ENCODE measurements at places on chromosomes 3 and 15.

- DNase-seq, result no peak
Measured at GRCh38 chr3:55201779-55202178, 273.9 kb upstream of the LRTM1 start.

- no peak for DNase-seq
Measured at GRCh38 chr3:117752984-117753717, 1043.6 kb downstream of the TUSC7 start.

DNA sequence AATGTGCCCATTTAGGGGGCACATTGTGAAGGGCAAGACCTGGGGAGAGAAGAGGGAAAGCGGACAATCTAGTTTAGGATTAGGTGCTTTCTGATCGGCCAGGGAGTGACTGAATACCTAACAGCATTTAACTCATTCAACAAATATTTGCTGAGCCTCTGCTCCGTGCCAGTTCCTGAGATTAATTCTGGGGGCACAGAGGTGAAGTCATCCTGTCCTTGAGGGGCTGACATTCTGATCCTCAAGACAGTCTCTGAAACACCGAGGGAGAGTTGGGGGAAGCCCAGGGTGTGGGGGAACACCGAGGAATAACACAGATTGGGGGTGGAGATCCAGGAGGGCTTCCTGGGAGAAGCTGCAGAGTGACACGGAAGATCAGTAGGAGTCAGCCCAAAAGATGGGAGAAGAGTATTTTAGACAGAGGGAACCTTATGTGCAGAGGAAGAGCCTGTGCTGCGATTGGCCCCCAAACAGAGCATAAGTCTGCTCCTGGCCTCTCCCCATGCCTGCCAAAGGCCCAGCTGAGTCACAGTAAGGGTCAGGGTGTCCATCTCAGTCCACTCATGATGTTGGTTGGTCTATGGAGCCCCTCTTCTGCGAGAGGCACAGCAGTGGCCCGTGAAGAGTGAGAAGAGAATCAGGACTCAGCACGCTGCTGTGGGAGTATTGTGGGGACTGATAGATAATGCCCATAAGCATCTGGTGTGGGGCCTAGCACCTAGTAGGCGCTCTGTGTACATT lies 60.2 kb downstream of the AMOTL2 start:
- DNase-seq, result no peak

DNA sequence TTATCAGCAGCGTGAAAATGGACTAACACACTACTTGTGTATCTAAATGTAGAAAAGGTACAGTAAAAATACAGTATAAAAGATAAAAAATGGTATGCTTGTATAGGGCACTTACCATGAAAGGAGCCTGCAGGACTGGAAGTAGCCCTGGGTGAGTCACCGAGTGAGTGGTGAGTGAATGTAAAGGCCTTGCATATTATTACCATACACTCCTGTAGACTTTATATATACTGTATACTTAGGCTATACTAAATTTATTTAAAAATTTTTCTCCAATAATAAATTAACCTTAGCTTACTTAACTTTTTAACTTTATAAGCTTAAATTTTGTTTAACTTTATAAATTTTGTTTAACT lies 67.2 kb upstream of the TSPAN3 start:
- DNase-seq, result no peak

GRCh38 chr3:55491296-55491816 lies 4.2 kb upstream of the WNT5A start:
- DNase-seq, result no peak

DNA sequence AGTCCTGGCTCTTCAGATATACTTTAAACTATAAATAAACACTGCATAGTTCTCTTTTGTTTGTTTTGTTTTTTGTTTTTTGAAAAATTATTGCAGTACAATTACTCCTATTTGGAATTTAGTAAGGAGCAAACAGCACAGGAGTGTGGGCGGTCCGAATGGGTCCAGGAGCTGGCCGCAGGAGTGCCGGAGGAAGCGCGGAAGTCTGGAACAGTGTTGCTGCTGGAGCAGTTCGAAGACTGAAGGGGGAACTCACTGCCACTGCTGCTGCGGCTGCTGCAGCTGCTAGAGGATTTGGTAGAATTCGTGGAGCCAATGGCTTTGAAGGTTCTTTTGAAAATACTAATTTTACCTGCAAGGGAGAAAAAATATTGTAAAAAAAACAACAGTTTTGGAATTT lies 329.9 kb downstream of the ZNF385D start:
- DNase-seq, result no peak

DNA sequence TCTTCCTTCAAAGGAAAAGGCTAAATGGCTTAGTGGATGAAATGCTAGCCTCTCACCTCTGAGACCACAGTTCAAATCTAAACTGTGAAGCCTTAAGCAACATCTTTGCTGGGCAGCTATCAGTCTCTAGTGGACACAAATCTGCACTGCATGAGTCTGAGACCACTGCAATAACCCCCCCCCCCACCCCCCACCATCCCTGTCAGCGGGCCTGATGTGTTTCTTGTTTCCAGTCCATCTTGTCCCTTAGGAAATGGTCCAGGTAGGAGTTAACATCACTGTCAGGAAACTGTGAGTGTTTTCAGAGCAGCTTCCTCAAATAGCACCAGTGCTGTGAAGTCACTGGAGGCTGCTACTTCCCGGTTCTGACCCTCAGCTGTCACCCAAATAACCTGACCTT lies 140.6 kb upstream of the TMCO5A start:
- no peak for DNase-seq

- DNase-seq, result no peak
Measured at GRCh38 chr15:61081027-61081322, 148.1 kb downstream of the RORA start.

GRCh38 chr3:184805351-184806038 lies 6.5 kb upstream of the VPS8 start:
- no peak for DNase-seq

- no peak for DNase-seq
Measured at GRCh38 chr3:165254812-165255211, 58.6 kb upstream of the SLITRK3 start.

- no peak for DNase-seq
Measured at GRCh38 chr3:135364676-135365075, 569.6 kb downstream of the EPHB1 start.

DNA sequence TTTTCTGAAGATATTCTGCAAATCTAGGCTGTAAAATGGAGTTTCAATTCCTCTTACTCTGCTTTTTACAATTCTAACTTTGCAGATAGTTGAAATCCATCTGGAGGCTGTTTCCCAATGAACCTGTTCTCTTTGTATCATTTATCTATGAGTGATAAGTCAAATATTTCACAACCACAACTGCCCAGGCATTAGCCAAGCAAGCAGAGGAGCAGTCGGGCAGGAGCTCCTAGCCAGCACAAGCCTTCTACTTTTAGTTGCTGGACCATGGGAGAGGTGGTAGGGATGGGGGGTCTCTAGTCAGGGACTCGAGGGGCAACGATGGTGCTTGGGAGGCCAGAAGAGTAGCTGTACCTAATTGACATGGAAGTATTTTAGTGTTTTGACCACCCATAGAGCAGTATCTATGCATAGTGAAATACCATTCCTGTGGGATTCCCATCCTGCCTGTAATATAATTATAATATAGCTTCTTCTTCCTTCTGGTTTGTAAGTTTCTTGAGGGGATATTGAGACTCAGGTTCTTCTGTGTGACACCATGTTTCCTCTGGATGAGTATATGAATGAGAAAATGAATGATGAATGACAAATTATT lies 353.5 kb upstream of the IL12A start:
- DNase-seq, result no peak

- DNase-seq, result no peak
Measured at GRCh38 chr3:103247459-103247858, 812.6 kb downstream of the ZPLD1 start.

DNA sequence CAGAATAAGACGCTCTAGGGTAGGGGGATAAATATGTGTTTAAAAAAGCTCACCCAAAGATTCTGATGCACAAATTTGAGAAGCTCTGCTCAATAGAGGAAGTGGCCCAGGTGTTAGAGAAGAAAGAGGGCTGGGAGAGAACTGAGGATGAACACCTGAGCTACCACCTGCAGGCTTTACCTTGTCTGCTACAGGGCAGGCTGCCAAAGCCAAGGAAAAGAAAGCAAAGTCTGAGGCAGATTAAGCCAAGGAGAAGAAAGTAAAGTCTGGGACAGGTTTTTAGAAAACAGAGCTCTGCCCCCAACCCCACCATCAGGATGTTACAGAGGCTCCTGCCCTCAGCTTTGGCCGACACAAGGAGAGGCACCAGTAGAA lies 92.9 kb downstream of the THRB start:
- DNase-seq, result no peak
